Fibroblast of the conjunctiva (primary cell): ENCODE measurements at places on chromosomes 3 and 15.

- DNase-seq: no peak
Observed at GRCh38 chr15:43095708-43096347, 10.0 kb downstream of the UBR1 start.

- DNase-seq: no peak
Observed at GRCh38 chr3:155208183-155208800, 85.2 kb downstream of the STRIT1 start.

GRCh38 chr15:65426216-65426853 is 3.6 kb upstream of the IGDCC4 start:
- no peak for DNase-seq

GRCh38 chr3:61560517-61561373 is 626 bp upstream of the PTPRG start:
- DNase-seq: peak; percentile 74

DNA sequence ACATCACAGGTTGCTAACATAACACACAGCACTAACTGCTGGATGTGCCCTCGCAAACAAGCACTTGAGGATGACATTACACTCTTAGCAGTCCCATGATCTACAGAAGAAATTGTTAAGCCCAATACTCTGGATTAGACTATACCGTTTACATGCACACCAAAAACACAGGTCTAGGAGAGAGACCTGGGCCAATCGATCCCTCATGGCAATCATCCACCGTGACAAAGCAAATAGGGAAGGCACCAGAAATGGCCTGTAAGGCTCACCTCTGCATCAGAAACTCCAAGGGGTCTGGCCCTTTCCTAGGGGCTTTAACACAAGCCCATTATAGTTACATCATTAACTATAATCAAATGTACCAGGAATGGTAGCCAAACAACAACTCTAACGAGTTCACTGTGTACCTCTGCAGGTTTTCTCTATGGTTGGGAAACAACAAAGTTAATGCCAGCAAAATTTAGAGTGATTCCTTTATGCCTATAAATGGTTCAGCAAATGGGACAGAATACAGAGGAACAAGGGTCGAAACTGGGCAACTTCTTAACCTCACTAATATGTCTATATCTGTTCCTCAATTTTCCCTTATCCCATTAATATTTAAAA is 18.5 kb downstream of the TRANK1 start:
- no peak for DNase-seq
